ENCODE measurements at places on chromosomes 2 and 18. TPM values are rescaled to one million over a fixed set of nuclear protein-coding genes. Genes with fewer than 3 reads are reported as not detected.

- DNase-seq = no peak
These were observed 39.5 kb downstream of the SDC1 start for GRCh38 chr2:20185176-20186022.

DNA sequence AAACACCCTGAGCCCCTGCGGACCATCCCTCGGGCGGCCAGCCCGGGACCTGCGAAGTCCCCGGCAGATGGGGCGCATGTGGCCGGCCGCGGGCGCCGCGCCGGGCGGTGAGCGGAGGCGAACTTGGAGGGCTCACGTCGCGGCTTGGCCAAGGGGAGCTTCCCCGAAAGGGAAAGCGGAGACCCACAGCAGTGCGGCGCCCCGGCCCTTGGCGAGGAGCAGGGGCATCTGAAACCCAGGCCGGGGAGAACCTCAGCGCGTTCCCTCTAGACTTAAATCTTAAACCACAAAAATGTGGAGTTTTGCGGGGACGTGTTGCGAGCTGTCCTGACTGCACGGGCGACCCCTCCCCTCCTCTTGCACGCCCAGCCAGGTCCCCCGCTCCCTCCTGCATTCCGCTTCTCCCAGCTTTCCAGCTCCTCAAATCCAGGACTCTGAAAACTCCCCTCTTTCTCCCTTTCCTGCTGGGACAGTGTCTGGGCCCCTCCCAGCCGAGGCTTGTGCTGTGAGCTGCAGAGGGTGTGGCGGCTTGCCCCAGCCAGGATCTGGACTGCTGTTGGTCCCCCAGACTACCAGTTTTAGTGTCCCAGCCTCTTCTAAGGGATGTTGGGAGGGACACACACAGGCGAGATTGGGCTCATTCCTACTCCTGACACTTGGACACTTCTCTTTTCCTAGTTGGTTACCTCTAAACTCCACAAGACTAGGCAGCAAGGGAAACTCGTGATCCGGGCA, 1.3 kb downstream of the FMNL2 start:
- DNase-seq = no peak

DNA sequence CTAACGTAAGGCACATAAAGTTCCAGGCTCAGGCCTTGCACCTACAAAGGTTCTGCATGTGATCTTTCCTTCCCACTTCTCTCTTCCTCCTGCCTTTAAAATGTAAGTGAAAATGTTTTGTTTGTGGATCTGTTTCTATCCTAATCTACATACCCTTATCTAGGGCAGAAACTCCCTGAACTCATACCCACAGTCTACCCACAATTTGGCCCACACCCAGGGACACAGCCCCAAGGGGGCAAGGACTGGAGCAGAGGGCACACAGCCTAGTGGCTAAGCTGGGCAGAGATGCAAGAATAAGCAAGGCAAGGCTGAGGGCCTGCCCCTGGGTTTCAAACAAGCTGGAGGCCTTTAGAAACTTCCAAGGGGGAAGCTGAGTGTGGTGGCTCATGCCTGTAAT, 71.0 kb downstream of the HS1BP3 start:
- no peak for DNase-seq

GRCh38 chr2:183530333-183530901, 406.2 kb downstream of the NUP35 start:
- no peak for DNase-seq

The DES gene
- total RNA-seq = not detected
